ENCODE measurements at places on chromosomes 13 and 19.

DNA sequence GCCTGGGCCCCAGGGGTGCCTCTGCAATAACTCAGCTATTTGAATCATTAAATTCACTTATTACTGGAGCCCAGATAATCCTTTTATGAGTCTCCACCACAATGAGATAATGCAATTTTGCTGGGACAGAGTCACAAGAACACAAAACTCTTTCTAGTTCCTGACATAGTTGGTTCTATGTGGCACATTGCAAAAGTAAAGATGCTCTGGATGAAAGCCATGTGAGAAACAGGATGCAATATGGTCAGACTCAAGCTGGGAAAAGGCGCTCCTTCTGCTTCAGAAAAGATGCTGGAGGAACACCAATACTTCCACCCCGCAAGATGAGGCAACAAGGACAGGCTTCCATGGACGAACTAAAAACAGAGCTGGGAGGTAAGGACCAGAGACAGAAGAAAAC lies 5.7 kb downstream of the ANKRD27 start:
- no peak for DNase-seq

- no peak for DNase-seq
Measured at GRCh38 chr13:23703246-23703860, 133.1 kb downstream of the TNFRSF19 start.

GRCh38 chr19:30330266-30330665 lies 41.9 kb upstream of the ZNF536 start:
- no peak for DNase-seq

DNA sequence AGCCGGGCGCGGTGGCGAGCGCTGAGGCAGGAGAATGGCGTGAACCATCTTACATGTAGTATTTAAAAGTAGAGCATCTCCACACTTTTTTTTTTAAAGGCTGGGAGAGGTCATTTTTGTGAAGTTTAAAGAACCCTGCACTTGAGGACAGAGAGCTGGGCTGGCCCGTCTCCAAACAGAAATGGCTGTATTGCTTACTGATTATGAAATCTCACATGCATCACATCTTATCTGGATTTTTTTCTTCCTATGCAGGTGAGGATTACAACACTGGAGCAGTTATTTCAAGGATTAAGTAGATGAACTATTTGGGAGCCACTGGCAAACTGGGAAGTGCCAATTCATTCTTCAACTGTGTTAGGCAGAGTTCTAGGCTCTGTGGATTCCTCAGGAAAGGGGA lies 59.5 kb downstream of the TEX26 start:
- DNase-seq, result no peak

DNA sequence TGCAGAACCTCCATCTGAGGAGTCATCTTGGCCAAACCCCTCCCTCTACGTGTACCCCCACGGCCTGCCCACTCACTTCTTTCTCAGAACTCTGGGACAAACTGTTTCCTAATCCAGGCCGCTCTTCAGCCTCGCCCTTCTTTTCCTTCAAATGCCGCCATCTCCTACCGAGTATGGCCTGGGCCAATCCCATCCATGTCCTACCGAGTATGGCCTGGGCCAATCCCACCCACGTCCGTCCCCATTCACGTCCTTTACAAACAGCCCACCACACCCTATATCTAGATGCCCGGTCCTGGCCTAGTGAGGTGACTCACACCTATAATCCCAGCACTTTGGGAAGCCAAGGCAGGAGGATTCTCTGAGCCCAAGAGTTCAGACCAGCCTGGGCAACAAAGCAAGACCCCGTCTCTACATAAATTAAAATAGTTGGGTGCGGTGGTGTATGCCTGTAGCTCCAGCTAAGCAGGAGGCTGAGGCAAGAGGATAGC lies 1.1 kb downstream of the TMEM160 start:
- DNase-seq, result no peak

DNA sequence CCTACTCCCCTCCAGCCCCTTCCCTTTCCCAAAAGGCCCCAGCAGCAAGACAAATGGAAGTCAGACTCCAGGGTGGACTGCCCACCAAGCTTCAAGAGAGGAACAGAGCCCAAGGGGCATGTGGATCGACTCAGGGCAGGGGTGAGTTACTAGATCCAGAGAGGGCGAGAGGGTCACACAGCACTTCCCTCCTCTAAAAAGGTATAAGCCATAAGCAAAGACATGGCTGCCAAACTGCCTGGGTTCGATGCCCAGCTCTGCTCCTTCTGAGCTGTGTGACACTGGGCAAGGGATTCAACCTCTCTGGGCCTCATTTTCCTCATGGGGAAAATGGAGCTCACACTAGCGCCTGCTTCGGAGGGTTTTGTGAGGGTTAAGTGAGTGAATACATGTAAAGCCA lies 3.8 kb downstream of the PPP1R14A start:
- DNase-seq, result no peak

DNA sequence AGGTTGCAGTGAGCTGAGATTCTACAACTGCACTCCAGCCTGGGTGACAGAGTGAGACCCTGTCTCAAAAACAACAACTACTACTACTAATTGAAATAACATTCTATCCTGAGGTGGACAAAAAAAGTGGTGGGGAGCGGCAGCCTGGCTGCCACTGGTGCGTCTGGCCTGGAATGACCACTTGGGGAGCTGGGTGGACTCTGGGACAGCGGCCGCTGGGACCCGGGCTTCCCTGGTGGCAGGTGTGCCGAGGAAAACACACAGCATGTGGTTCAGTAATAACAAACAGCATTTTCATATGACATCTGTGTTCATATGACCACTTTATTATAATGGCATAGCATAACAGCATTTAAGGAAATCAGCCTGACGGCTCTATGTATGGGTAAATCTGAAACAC lies 33.9 kb downstream of the TFDP1 start:
- no peak for DNase-seq

Measured in CD4-positive, alpha-beta T cell treated with Interleukin-15 for 4 hours (primary cell).